ENCODE measurements at places on chromosomes 16 and 17. TPM values are rescaled to one million over a fixed set of nuclear protein-coding genes. Genes with fewer than 3 reads are reported as not detected.

Gene TEKT1
- total RNA-seq: 2.3 TPM

Gene KCNAB3
- 8.0 TPM for total RNA-seq

Gene SLC38A8
- total RNA-seq: 6.6 TPM

Gene CASKIN1
- total RNA-seq: 7.3 TPM

Gene CD68
- 5.9 TPM for total RNA-seq

Gene IGFBP4
- total RNA-seq: 182 TPM

Gene RAB34
- 53.9 TPM for total RNA-seq

Gene EFCAB3
- not detected for total RNA-seq

Gene KRTAP4-4
- not detected for total RNA-seq

Measured in camera-type eye (tissue), 1 donor.